ENCODE measurements at places on chromosomes 2 and 18. TPM values are rescaled to one million over a fixed set of nuclear protein-coding genes. Genes with fewer than 3 reads are reported as not detected.

DNA sequence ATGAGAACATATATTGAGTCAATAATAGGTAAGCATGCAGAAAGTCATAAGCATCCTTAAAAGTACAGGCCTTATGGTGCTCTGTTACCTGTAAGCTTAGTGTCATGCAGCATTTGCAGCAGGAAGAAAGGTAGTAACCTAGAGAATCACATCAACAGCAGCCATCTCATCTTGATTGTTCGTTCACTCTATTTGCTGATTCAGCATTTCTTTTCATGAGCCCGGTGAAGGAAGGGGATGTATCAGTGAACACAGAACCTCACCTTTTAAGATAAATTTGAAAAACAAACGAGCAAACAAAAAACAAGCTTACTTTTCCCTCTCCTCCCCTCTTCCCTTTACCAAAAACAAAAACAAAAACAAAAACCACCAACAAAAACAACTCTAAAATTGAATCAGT is 89.9 kb downstream of the MIB1 start:
- DNase-seq = no peak

Gene DSG1
- total RNA-seq = not detected

DNA sequence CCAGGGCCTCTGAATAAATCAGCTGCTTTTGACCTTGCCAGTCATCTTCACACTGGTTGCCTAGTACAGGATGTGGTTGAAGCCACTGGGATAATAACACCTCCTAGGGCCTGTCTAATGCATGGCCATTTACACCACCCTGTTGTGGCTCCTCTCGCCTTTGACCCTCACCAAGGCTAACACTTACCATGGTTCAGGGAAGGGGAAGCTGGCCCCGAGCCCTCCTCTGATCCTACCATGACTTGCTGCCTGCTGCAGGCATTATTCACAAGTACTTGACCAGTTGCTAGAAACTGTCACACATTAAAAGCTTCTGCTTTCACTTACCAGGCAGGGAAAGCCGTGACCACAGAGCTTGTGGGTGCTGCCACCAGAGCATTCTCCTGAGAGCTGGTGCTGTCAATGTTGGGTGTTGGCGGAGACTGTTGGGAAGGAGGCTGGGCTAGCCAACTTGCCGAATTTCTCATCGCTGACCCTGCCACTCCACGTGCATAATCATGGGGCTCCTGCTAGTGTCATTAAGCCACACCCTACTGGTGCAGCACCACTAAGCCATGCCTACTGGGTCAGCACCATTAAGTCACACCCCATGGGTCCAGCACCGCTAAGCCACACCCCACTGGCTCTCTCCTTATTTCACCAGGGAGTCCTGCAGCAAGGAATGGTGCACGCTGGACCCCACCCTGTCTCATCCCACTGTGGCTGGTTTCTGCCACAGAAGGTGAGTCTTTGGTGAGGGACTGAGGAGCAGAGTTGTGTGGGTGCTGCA is 47.0 kb upstream of the TTC39C start:
- no peak for DNase-seq

Gene DSG4
- 0.12 TPM for total RNA-seq

DNA sequence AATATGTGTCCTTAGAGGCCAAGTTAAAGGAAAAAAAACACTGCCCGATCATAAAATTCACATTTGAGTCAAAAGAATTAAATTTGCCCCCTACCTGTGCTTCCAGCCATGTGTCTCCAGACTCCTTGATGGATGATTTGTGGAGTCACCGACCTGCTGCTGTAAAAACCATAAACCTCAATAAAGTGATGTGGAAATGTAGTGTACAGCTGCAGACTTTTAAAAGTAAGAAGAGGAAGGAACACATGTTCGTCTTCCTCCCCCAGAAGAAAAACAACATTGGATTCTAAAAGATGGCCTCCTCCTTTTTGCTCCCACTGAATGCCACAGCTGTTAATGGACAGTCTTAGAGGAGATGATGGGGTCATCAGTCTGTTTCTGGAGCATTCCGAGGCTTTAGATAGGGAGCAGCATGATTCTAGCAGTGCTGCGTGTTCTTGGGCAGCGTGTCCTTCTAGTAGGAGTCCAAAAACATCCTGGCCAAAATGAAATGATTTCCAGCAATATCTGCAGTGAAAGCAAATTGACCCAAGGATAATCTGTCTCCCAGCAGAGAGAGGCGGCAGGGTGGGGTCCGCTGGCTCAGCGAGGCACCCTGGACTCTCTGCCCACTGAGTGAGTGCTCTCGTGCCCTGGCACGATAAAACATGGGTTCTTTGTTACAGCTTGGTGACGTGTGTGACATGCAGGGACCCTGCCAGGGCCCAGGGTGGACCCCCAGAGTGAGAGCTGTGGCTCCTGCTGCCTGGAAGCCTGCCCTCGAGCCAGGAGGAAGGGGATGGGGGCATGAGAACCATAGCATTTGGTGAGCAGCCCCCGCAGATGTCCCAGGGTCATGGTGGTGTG is 196.1 kb downstream of the FAM210A start:
- no peak for DNase-seq

Gene TTC21B
- 14.0 TPM for total RNA-seq

Gene RNF144A
- total RNA-seq = 21.2 TPM

Gene MTIF2
- 38.9 TPM for total RNA-seq

DNA sequence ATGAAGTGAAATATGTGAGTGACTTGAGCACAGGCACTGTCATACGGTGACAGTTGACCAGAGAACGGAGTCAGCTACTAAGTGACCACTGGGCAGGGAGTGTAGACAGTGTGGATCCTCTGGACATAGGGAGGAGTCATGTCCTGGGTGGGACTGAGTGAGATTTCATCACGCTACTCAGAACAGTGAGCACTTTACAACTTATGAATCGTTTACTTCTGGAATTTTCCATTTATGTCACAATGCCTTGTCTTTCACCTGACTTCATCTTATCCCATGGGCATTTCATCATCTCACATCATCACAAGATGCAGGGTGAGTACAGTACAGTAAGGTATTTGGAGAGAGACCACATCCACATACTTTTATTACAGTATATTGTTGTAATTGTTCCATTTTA is 29.0 kb downstream of the PTPRM start:
- no peak for DNase-seq

DNA sequence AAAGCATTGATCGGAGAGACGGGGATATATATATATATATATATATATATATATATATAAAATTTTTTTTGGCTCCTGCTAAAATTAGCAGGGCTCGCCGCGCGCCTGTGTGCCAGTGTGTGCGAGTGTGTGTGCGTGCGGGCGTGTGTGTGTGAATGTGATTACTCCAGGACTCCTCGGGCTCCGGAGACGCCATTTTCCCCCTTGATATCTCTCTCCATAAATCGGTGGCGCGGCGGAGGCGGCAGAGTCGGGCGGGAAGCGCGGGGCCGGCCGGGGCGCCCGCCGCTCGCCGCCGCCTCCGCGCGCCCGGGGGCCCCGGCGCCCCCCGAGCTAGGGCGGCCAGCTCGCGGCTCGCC is 795 bp upstream of the SETBP1 start:
- peak; percentile 59 for DNase-seq

- DNase-seq = no peak
These were observed 57.3 kb downstream of the VIT start for GRCh38 chr2:36753706-36754221.

GRCh38 chr2:106272216-106272807 is 78.2 kb upstream of the UXS1 start:
- DNase-seq = no peak

- no peak for DNase-seq
These were observed 147.3 kb downstream of the IRS1 start for GRCh38 chr2:226652369-226652768.

Gene INHBB
- 0.47 TPM for total RNA-seq

GRCh38 chr2:130912471-130912870 is 75.8 kb downstream of the ARHGEF4 start:
- no peak for DNase-seq

GRCh38 chr18:11162462-11162861 is 13.1 kb upstream of the PIEZO2 start:
- DNase-seq = no peak

Gene EML6
- total RNA-seq = 6.8 TPM

GRCh38 chr2:27889774-27890145 is 427 bp downstream of the RBKS start:
- no peak for DNase-seq

- no peak for DNase-seq
These were observed 23.3 kb upstream of the MCM6 start for GRCh38 chr2:135899567-135899966.

Gene KCTD1
- 15.6 TPM for total RNA-seq

GRCh38 chr2:223072826-223073225 is 20.8 kb downstream of the KCNE4 start:
- no peak for DNase-seq

DNA sequence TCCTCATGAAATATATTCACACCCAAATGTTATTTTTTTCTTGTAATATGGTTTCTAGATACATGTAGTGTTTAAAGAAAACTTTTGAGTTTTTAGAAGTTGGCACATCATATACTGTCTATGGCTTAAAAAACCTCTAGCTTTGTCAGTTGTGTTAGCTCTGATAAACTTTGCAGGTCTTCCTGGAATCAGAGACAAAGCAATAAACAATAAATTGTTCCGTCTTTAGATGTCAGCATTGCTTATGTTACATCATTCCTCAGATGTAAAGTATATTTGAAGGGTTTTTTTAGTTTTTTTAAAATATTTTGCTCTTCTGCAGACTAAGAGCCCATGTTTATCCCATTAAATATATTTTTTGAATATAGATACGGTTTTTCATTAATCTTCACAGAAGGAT is 145.1 kb downstream of the GPD2 start:
- no peak for DNase-seq

GRCh38 chr2:39140322-39140847 is 19.5 kb upstream of the SOS1 start:
- no peak for DNase-seq

Gene PLCD4
- 3.8 TPM for total RNA-seq

Gene FOXD4L1
- 0.20 TPM for total RNA-seq

GRCh38 chr18:21327101-21327500 is 85.1 kb downstream of the GREB1L start:
- DNase-seq = no peak

- DNase-seq = no peak
These were observed 2.4 kb downstream of the MRPL33 start for GRCh38 chr2:27773959-27774358.

DNA sequence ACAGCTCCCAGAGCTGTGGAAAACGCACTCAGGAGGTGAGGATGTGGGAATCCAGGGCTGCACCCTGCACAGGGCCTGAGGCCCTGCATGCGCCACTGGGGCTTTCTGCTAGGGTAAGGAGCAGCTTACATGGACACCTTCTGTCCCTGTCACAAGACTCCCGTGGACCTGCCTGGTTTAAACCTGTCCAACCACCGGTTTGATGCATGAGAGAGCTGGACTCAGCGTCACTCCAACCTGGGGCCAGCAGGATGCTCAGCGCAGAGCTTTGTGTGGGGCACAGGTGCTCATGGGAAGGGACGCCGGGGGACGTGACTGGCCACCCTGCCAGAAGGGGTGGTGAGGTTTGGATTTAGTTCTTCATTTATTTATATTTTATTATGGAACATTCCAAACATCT is 24.2 kb downstream of the SNORC start:
- DNase-seq = no peak

Data from left colon (tissue), 2 donors.